Fibroblast of lung (primary cell): ENCODE measurements at places on chromosomes 1 and 21.

DNA sequence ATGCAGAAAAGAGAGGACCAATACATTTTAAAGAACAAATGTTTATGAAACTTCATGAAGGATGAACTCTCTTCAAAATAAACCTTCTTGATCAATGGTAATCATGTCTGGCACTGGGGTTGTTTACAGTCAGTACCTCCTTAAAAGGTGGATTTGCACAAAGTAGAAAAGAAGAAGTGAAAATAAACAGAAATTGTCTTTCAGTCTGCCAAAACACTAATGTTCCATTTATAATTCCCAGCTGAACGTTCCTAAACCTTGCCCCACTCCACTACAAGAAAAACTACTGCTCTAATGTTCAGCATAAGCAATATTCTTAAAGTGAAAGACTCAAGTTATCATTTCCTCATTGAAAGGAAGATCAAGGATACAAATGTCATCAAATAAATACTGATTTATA is 86.2 kb downstream of the EIF4G3 start:
- DNase-seq = peak; percentile 45

- no peak for DNase-seq
Measured at GRCh38 chr1:19654386-19654785, 10.3 kb downstream of the NBL1 start.

DNA sequence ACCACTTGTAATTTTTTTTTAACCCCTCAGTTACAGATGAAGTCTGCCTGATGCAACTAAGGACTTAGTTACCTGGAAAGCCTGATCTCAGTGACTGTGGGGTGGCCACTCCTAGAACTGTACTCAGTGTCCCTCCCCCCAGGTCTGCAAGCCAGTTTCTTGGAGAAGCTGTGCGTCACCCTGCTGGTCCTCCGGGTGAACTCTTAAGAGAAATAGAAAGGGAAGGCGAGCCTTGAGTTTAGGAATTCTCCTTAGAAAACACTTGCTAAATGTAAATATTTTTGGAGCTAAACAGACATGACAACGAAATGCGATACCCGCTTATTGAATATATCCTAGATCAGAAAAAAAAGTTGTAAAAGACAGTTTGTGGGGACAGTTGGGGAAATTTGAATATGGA is 730 bp downstream of the SLC16A4 start:
- peak; percentile 85 for DNase-seq

DNA sequence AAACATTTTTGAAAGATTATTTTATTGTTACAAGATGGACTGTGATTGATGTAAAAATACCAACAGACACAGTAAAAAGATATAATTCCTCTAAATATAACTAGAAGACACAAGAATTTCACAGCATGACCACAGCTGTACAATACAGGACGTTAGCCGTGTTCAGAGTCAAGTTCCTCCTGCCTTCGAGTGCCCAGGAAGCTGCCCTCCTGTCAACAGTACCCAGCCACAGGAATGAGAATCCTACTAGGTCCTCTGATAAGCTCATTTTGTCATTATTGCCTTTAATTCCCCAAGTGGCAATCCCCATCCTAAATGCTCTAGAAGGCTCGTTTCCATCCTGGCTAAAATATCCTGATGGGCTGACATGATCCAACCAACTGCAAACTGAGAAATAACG is 16.4 kb upstream of the CAPN2 start:
- DNase-seq = no peak

DNA sequence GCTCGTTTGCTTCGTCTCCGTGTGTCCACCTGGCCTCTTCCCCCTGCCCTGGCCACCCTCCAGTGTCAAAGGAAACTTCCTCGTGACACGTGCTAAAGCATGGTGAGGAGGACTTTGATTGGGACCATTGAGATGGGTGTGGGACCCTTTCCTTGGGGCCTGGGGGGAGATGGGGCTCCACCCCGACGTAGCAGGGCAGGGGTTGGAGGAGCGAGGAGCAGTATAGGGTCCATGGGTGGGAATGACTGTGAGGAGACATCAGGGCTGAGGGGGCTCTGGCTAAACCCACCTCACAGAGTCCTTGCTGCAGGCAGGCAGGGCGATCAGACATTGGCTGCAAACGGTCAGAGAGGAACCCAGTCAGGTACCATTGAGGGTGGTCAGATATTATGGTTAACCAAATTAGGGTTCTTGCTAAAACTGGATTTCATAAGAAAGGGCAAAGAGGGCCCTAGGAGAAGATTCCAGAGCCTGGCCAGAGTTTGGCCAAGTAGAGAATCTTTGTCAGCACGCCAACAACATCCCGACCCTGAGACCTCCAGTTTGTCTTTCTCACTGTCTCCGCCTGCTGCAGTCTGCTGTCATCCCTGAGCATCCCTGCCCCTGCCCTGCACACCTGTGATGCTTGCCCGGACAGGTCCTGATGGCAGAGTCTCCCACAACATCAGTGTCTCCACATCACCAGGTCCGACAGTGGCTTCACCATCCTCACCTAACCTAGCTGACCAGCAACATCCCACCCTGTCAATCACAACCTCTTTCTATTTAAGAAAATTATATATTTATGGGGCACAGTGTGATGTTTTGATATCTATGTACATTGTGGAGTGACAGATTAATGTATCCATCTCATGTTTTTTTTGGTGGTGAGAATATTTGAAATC is 8.0 kb downstream of the RNF187 start:
- no peak for DNase-seq

- DNase-seq = no peak
Measured at GRCh38 chr1:108523829-108524228, 36.1 kb upstream of the EEIG2 start.

- DNase-seq = peak; percentile 33
Measured at GRCh38 chr1:201999625-202000238, 10.7 kb upstream of the ELF3 start.

GRCh38 chr1:203913073-203913521 is 51.7 kb downstream of the SNRPE start:
- no peak for DNase-seq

- DNase-seq = no peak
Measured at GRCh38 chr1:112720800-112721199, 5.7 kb upstream of the PPM1J start.

GRCh38 chr1:36922071-36922470 is 112.2 kb downstream of the GRIK3 start:
- no peak for DNase-seq

- DNase-seq = no peak
Measured at GRCh38 chr21:44285138-44285992, at the start of gene AIRE. AIRE (plus strand) TSS chr21:44285876; CDS start chr21:44286007, 131 bp downstream.

DNA sequence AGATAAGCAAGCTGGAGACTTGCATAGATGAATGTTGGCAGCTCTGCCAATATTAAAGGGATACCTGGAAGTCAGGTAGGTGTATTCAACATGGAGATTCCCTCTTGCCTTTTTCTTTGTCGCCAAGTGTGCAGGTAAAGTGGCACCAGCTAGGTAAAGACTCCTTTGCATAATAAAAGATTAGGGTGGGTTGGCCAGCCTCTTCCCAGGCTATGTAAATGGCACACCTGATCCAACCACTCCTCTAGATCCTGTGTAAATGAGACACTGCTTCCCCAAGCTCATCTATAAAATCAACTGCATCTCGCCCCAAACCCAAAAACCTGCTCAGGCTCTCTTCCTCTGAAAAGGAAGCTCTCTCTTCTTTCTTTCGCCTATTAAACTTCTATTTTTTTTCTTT is 100.8 kb upstream of the DSCAM start:
- DNase-seq = no peak

DNA sequence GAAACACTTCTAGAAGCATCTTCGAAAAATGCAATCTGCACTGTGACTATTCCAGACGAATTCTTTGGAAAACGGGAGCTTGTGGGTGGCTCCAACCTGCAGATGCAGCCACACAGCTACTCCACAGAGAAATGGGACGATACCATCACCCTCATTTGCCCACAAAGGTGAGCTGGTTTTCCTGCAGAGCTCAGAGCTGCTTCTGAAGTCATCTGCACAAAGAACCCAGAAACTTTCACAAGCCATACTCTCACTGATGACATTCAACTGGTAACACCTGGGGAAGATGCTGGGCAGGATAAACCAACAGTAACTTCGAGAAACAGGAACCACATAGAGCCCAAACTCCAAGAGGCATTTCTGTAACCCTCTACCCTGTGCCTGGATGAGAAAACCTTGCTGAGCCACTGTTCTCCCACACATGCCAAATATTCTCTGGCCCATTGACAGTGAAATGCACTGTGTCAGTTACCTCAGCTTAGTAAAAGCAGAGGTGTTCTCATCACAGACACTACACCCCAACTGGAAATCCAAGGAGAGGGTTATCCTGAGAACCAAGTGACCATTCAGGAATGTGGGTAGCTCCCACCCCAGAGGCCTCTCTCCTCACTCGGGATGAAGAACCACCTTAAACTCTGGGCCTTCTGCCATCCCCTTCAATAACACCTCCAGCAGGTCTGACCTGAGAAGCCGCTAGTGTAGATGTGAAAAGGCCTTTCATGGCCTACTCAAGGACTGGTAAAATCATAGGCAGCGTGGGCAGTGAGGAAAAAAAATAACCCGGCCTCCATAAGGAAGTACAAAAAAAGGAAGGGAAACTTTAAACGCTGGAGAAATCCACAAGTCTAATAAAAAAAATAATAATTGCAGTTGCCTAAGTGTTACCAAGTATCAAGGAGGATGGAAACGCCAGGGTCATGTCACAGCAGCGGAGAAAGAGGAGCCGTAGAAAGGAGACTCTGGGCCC is 56.7 kb downstream of the HSF2BP start:
- no peak for DNase-seq

DNA sequence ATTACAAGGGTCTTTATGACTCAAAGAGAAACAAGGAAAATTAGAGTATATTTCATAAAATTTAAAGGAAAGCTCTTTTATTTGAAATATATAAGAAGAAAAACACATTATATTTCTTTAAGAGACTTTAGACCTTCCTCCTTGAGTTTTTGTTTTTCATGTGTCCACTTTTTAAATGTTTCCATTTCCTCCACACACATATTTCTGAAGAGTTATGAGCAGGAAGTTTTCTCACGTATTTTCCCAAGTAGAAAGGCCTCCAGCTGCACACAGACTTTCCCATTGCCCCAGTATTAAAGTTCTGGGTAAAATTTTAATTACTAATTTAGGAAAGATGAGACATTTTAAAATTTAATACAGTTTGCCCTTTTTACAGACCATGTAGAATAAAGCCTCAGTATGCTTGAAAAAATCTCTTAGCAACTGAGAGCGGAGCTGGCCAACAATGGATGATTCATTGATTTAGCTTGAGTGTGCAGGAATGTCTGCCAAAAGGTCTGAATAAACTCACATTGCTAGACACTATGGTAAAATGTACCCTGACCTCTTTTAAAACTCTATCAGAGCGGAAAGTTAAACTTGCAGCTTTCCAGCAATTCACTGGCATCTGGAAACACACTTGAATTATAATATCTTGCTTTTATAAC is 57.9 kb downstream of the DDAH1 start:
- peak; percentile 95 for DNase-seq

GRCh38 chr1:23651069-23651808 is 40.4 kb upstream of the RPL11 start:
- DNase-seq = no peak

DNA sequence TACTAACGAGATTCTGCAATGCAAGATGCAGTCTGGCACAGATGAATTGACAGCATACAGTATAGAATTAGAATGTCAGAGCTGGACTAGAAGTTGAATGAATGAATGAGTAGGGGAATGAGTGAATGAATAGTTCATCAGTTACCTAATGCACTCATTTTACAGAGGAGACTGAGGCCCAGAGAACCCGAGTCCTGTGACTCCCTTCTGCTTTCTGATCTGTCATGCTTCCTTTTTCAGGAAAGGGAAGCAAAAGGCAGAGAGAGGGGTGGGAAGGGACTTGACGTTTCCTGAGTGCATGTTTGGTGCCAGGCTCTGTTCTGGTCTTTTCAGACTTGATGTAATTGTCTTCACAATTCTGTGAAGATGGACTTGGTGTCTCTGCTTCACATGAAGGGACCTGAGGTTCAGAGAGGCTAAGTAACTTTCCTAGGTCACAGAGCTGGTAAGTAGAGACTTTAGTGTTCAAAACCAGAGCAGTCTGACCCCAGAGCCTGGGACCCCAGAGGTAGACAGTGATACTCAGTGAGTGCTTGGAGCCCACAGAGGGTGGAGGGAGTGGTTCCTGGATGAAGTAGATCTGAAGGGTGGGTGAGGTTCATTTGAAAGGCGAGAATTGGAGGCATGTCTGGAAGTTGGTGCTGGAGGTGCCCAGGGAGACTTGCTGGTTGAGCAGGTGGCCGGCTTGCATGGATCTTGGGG is 8.0 kb upstream of the MEX3A start:
- DNase-seq = no peak

GRCh38 chr1:226082959-226083301 is 20.4 kb downstream of the H3-3A start:
- peak; percentile 48 for DNase-seq

DNA sequence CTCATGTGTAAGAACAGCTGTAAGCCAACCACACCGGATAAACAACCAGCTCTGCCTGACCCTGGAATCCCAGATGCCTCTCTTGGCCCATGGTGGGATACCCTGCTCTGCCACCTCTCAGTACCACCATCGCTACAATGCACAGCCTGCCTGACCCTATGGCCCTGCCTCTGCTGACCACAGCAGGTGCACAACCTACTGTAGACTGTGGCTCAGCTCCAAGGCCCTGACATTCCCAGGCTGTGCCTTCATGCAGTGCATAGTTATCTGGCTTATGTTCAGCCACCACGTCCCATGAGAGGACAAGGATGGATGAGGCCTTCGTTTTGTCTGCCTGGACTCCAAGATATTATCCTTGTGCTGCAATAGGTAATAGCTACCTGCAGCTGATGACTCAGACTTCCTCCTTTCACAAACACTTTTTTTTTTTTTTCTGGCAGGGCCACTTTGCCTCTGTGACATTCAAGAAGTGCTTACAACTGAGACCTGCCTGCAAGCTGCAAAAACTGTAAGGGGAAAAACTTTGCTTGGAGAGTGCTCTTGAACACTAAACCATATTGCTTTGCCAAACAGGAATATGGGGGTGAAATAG is 177.7 kb downstream of the URB2 start:
- no peak for DNase-seq

DNA sequence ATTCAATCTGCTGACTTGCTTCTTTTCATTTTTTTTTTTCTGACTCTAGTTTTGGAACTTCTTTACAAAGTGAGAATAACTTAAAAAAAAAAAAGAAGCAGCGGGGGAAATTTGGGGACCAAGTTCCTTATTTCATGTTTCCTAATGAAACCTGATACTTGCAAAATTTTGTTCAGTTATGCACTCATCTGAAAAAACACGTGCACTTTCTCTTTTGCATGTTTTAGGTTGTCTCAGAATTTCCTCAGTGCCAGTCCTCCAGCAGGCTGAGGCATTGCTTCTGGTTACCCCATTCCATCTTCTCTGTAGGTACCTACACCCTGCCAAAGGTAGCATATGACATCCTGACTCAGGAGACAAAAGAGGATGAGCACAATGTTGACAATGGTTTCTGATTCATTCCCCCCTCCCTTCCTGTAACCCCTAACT is 299.7 kb downstream of the GRIK1 start:
- DNase-seq = no peak

- peak; percentile 29 for DNase-seq
Measured at GRCh38 chr1:111707906-111708305, 31.3 kb downstream of the INKA2 start.

DNA sequence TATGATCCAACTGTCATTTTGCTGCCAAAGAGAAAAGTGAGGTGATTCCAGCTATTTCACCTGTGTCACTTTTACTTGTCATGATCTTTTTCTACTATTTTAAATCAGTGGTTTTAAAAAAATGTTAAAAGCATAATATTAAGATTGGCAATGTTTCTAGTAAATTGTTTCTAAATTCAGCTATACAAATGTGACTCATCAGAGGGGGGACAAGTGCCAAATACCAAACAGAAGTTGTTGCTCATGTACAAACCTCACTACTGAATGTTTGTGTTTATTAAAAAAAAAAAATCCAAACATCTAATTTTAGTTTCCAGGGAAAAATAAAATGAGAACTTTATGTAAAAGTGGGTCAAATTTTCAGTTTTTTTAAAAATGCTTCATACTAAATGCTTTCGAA is 346.2 kb upstream of the SNX7 start:
- DNase-seq = peak; percentile 85
